T-helper 2 cell (primary cell): ENCODE measurements at places on chromosomes 1 and 21.

DNA sequence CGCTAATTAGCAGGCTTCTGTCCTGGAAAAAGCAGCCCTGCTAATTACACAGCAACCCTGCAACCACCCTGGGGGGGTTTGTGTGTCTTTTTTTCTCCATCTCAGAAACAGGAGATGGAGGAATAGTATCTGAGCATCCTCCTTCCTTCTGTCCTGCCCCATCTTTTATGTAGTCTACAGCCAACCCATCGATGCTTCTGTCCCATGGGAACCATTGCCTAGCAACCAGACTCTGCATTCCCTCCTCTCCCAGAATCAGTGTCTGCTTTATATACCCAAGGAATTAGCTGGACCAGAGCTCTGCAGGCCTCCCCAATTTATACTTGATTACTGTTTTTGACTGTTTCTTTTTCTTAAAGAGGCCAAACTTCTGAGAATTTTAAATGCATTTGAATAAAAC is 35.1 kb downstream of the LRRC38 start:
- DNase-seq, result no peak

GRCh38 chr1:45478121-45478814 is 12.7 kb downstream of the TESK2 start:
- no peak for DNase-seq

DNA sequence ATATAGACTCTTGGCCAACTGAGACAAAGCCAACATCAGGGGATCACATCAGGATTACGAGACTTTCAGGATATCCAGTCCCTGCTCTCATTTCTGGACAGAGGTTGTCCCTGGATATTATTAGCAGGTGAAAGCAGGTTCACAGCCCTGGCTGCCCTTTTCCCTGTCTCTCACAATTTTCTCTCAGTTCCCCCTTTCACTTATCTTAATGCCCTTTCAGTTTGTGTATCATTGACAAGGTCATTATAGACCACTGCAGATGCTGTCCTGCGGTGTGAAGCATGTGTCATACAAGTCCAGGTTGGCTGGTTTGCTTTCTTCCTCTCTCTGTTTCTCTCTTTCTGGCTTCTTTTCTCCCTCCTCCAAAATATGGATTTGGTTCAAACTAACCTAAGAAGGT is 2.1 kb upstream of the KLHDC9 start:
- no peak for DNase-seq

DNA sequence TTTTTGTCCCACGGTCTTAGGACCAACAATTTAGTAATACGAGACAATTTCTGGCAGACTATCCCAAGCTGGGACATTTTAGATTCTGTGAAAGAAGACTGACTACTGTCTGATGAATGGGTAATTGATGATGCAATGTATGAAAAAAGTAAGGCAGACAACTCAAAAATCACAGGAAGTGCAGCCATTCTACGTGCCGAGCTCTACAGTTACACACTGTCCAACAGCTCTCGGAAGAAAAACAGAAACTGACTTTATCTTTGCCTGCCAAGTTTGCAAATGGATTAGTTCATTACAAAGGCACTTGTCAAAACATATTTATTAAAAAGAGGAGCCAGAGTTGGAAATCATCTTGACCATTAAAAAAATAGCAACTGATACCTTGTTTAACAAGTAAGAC is 31.3 kb downstream of the ZBTB8B start:
- DNase-seq, result no peak

DNA sequence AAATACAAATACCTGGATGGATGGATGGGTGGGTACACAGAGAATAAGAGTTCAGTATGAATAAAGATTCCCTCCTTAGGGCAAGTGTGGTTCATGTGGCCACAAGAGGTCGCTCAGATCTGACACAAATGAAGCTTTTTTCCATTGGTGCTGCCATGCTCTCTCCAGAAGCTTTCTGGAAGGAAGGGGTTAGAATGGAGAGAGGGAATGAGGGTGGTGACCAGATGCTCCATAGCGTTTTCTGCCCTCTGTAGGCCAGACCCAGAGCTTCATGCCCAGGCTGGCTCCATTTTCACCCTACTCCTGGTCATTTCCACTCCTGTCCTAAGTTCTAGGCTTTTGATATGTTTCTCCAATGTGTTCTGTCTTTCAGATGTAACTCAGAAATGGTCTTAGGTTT is 3.3 kb upstream of the FCRL6 start:
- DNase-seq, result peak; percentile 16

DNA sequence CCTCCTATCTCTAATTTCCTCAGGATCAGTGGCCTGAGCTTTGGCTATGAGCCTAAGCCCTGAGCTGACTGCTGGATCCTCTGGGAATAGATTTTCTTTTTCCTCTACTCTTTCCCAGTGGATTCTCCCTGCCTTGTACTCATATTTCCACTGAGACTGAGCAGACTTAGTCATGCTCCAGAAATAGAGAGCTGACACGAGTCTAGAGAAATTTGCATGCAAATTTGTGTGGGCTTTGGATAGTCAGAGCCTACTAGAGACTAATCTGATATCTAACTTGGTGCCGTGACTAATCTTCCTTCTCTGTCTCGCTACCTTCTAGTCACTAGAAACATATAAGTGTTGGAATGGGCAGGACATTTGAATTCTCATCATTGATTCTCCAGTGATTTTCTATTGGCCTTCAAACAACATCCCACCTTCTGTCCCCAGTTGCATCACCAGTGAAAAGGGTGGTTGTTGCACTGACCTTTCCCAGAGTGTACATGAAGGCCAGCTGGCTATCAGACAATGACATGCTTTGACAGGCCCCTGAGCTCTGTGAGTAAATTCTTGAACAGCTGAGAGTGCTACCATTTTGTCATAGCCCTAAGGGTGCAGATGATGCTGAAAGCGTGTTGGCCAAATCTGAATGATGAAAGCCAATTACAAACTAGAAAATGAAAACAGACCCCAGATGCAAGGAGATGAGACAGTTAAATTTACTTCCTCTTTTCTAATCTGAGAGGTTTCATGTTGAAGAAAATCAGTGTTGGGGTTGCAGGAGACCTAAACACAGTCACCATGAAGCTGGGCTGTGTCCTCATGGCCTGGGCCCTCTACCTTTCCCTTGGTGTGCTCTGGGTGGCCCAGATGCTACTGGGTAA is at the start of gene FCRLA:
Gene FCRLA, plus strand, starts transcription at position 748 of the 866 bp plus-strand sequence. Its CDS starts 36 bp downstream, at position 784.
- DNase-seq, result no peak

GRCh38 chr1:34926156-34926555 is 3.3 kb downstream of the DLGAP3 start:
- no peak for DNase-seq

- no peak for DNase-seq
Measured at GRCh38 chr1:9028921-9029705, 2.9 kb upstream of the SLC2A7 start.

- DNase-seq, result no peak
Measured at GRCh38 chr1:219149009-219149577, 24.6 kb upstream of the LYPLAL1 start.

DNA sequence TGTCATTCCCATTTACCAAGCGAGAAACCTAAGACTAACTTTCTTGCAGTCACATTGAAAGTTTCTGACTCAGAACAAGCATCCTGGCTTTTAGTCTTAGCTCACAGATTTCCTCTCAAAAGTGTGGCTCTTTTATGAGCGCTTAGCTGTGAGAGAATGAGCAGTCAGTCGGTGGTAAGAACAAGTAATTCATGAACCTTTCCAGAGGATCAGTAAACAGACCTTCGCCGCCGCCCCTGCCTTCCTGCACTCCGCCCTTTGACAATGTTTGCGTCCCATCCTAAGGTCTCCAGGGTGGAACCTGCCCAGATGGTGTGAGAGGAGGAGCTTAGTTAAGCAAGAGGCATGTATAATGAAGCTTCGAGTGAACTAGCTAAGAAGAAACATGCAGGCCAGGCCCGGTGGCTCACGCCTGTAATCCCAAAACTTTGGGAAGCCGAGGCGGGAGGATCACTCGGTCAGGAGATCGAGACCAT is 142.4 kb downstream of the GLUL start:
- DNase-seq, result no peak

- DNase-seq, result no peak
Measured at GRCh38 chr1:107294686-107295085, 153.8 kb downstream of the NTNG1 start.

GRCh38 chr1:114033216-114033706 is 54.0 kb downstream of the OLFML3 start:
- DNase-seq, result no peak

DNA sequence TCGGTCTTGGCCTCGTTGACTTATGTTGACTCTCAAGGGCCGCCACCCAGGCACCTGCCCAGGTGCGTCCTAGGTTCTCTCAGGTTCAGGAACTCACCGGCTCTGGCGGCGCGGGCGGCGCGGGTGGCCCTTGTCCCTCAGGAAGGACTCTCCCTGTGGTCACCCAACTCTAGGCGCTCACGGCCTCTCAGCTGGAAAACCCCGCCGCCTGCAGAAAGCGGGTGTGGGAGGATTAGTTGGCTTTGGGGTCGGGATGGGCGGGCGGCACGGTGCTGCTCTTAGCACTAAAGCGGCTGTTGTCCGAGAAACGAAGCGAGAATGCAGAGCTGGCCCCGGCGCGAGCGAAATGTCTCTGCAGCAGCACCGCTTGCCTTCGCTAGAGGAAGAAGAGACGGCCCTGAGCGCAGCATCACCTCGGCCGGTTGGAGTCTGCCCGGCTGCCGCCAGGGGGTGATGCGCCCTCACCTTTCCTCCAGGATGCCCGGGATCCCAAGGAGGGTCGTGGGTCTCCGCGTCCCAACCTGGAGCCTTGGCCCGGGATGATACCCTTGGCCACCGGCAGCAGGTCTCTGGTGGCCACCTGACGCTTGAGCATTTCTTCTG is 8.1 kb upstream of the TADA1 start:
- peak; percentile 52 for DNase-seq

DNA sequence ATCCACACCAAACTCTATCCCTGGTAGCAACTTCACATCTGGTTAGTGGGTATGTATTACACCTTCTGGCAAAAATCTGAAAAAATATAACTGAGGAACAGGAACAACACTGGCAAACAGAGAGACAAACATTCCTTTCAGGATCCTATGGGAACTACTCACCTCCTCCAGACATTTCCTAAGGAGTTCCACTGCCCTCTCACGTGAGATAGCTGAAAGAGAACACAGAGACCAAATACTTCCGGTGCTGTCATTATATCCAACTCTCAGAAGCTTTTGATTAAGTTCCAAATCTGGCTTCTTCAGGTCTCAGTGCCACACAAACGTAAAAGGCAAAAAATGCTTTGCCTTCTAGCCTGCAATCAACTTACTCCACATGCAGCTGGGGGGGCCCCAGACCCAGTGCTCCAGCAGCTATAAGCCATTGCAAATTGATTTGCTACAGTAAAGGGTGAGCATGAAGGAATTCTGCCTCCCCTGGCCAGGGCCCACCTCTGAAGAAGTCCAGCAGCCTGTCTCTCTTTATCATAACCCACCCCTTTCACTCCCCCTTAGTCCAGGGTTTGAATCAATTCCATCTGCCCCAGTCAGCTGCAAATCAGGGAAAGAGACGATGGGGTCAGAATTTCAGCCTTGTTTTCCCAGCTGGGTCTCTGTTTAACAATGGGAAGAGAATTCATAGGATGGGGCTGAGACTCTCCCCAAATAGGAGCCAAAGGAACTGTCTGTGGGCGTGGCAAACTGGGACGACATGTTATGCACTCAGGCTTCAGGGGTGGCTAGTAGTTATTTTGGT is 32.2 kb downstream of the TFAP2E start:
- DNase-seq, result no peak

GRCh38 chr1:155499263-155499662 is 63.3 kb downstream of the ASH1L start:
- DNase-seq, result no peak
